Fibroblast of lung (primary cell): ENCODE measurements at places on chromosomes 13 and 19. TPM values are rescaled to one million over a fixed set of nuclear protein-coding genes. Genes with fewer than 3 reads are reported as not detected.

The RAB3A gene
- 0.77 and 2.0 TPM in 2 replicates for total RNA-seq

The CEACAM8 gene
- not detected in 2 replicates for total RNA-seq

GRCh38 chr13:111911754-111912452 lies 155.0 kb upstream of the SOX1 start:
- no peak for DNase-seq

DNA sequence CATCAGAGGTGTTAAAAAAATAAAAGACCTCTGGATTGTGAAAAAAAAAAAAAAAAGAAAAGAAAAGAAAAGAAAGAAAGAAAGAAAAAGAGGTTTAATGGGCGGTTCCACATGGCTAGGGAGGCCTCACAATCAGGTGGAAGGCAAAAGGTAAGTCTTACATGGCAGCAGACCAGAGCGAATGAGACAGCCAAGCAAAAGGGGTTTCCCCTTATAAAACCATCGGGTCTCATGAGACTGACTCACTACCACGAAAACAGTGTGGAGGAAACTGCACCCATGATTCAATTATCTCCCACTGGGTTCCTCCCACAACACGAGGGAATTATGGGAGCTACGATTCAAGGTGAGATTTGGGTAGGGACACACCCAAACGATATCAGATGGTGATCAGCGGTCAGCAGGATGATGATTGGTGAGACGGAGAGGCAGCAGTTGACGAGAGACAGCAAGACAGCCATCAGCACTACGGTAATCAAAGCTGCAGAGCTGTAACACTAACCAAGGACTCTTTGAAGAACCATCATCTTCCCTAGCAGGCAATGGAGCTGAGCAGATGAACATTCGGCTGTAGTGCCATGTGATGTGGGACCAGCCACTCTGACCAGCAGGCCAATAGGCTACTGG lies 3.9 kb upstream of the CD209 start:
- DNase-seq, result no peak
